ENCODE measurements at places on chromosomes 2 and 18.

DNA sequence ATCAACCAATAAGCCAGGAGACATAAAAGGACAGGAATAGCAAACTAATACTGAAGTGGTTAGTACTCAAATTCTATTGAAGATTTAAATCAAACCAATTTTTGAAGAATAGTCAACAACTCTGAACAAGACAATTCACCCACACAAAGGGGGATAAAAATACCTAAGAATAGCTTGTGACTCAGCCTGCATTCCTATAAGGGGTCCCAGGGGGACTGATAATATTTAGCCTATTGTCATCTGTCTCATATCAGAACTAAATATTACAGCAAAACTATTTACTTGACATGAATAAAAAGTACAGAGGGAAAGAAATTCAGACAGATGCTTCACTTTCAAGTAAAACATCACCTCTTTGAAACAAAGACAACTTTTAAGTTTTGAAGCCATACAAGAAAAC is 7.7 kb downstream of the ITSN2 start:
- DNase-seq, result no peak

- no peak for DNase-seq
Observed at GRCh38 chr2:176483901-176484568, 214.8 kb downstream of the MTX2 start.

DNA sequence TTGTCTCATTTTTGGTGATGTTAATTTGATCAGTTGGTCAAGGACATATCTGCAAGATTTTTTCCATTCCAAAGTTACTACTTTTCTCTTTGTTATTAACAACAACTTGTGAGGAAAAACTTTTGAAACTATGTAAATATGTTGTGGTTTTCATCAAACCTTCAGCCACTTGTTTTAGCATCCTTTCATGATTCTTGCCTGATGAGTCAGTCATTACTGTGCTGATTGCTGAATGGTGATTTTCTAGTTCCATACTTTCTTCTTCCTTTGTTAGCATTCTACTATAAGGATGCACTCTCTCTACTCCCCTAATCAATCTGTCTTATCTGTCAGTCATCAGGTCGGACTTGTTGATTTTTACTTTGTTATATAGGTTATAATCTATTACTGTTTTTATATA is 10.9 kb downstream of the TMEM87B start:
- DNase-seq, result no peak

- no peak for DNase-seq
Observed at GRCh38 chr2:48089644-48090043, 183.3 kb upstream of the FBXO11 start.

DNA sequence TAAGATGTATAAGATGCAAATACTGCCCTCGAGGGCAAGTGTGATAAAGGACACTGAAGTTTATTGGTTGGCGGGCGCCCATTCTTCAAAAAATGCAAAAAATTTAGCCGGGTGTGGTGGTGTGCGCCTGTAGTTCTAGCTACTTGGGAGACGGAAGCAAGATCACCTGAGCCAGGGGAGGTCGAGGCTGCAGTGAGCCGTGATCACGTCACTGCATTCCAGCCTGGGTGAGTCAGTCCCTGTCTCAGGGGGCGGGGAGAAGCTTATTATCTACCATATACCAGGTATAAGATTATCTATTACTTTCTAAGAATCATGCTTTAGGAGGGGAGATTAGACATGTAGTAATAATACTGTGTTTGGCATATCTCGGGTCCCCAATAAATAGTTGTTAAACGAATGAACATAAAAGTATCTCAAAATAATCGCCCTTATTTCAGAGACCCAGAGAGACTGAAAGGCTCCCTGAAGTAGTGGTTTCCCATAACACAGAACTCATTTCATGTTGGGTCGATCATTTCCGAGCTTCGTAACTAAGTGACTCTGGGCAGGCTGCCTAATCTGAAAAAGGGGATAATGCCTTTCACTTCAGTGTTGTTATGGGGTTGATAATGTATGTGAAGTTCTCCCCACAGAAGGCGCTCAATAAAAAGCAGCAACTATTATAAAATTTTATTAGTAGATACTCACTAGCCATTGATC is 1.2 kb upstream of the SELENOI start:
- no peak for DNase-seq

- no peak for DNase-seq
Observed at GRCh38 chr2:2667690-2668089, 336.6 kb upstream of the MYT1L start.

Data from left hindlimb (tissue), 1 donor.